Right renal pelvis (tissue), 4 donors: ENCODE measurements at places on chromosomes 7 and 10.

- no peak for DNase-seq
Observed at GRCh38 chr7:91787931-91788330, 92.6 kb downstream of the MTERF1 start.

DNA sequence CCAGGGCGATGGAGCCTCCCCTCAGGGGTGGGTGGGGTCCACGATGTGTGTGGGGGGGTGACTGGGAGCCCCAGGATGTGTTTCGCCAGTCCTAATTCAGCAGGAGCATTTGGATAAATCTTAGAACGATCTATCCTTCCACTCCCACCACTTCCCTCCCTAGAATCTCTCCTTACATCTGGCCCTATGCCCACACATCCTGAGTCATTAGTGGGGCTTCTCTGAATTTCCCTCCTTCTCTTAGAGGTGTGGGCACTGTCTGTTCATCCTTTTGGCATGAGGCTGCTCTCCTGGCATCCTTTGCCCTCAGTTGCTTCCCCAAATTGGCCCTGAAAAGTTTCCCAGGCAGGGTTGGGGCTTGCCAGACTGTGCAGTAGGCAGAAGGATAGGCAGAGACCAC lies 1.6 kb downstream of the GHRHR start:
- no peak for DNase-seq

- DNase-seq, result peak; percentile 45
Observed at GRCh38 chr7:90345595-90346335, 751 bp upstream of the GTPBP10 start.

DNA sequence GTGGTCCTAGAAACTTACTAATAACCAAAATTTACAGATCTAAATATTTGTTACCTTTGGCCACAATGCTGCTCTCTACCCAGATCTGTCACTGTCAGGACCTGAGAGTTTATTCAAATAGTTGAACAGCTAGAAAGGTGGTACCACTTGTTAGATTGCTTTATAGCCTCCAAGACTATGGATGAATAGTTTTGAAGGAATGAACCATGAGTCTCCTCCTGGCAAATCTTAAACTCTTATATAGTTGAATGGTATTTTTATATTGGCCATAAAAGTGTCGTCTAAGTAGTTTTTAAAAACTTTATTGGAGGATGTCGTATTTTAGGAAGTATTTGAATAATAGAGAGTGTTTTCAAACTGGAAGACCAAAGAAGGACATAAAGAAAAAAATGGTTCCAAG lies 178.7 kb downstream of the AHR start:
- no peak for DNase-seq

- no peak for DNase-seq
Observed at GRCh38 chr7:92788559-92789183, 47.7 kb downstream of the CDK6 start.

- DNase-seq, result no peak
Observed at GRCh38 chr7:33971106-33971505, 65.8 kb downstream of the BMPER start.

- DNase-seq, result no peak
Observed at GRCh38 chr7:10643545-10643944, 330.1 kb upstream of the PHF14 start.

DNA sequence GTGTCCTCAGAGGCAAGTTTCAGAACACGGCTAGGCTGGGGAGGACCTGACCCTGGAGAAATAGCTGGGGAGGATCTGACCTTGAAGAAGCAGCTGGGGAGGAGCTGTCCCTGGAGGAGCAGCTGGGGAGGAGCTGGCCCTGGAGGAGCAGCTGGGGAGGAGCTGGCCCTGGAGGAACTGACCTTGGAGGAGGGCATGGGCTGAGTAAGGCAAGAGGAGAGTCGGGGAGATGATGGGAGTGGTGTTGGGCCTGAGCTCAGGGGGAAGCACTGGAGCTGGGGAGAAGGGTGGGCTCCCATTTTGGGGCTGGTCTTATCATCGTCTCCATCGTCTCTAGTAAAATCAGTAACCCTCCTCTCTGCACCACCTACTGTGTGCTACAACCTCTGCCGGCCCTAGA lies 179.8 kb upstream of the SHH start:
- no peak for DNase-seq
